Central memory CD8-positive, alpha-beta T cell (primary cell): ENCODE measurements at places on chromosomes 2 and 18.

GRCh38 chr2:113213061-113213930 is 39.5 kb downstream of the PSD4 start:
- no peak overlapping the region for H3K4me3 ChIP-seq
- no peak for DNase-seq
- no peaks in the 10 kb centered on the region for H3K27me3 ChIP-seq
- H3K36me3 ChIP-seq = no peaks in the 10 kb centered on the region
- peaks cover 13% of the 10 kb centered on the region for H3K4me1 ChIP-seq

DNA sequence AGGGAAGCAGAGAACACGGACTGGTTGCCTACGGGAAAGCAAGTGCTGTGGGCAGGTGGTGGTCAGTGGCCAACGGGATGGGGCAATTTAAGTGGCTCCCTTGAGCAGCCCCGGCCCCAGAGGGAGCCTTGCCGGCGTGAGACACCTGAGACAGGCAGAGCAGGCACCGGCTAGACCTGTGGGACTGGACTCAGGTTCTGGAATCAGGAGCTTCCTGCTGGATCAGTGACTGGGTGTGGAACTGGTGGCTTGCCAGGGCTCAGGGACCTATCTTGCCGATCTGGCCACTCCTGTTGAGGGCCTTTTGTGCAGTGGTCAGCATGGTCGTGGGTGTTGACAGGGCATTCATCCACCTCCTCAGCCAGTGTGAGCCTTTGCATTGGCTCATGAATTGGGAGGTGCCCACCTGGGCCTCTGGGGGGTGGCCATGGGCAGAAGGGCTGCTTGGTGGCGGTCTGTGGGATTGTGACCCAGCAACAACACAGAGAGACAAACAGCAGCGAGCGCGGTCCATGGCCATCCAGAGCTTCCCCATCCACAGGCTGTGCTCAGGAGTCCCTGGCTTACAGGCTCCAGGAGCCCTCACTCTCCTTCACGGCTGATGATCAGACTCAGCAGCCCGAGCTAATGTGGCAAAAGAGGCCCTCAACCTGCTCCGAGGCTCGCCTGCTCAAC is 85.4 kb upstream of the ZNF516 start:
- H3K4me3 ChIP-seq = no peak overlapping the region
- DNase-seq = no peak
- H3K4me1 ChIP-seq = no peaks in the 10 kb centered on the region
- H3K36me3 ChIP-seq = peaks cover 1% of the 10 kb centered on the region
- no peak overlapping the region for H3K27ac ChIP-seq

- H3K27me3 ChIP-seq = no peaks in the 10 kb centered on the region
- peaks cover 5% of the 10 kb centered on the region for H3K36me3 ChIP-seq
- peak overlapping the region; percentile 36 for H3K27ac ChIP-seq
Observed at GRCh38 chr2:43005245-43005974, 213.0 kb upstream of the HAAO start.

- no peak overlapping the region for H3K4me3 ChIP-seq
- no peak for DNase-seq
- H3K27ac ChIP-seq = no peak overlapping the region
- no peaks in the 10 kb centered on the region for H3K36me3 ChIP-seq
- peaks cover 14% of the 10 kb centered on the region for H3K27me3 ChIP-seq
Observed at GRCh38 chr2:119638246-119638645, 40.8 kb upstream of the TMEM177 start.

DNA sequence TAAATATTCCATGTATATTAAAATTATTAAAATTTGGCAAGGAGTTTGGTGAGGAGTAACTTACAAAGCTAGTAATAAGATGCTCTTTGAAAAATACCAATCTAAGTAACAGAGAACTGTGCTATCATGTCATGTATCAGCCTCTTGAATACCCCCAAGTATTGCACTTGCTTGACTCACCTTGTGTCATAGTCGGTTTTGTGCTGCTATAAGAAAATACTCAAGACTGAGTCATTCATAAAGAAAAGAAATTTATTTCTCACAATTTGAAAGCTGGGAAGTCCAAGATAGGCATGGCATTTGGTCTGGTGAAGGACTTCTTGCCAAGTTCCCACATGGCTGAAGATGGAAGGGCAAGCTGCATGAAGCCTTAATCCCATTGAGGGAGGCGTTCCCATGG is 179.2 kb downstream of the MEMO1 start:
- peaks cover 30% of the 10 kb centered on the region for H3K27me3 ChIP-seq
- no peak for DNase-seq
- H3K4me3 ChIP-seq = no peak overlapping the region

- H3K36me3 ChIP-seq = no peaks in the 10 kb centered on the region
- H3K4me3 ChIP-seq = no peak overlapping the region
- H3K27me3 ChIP-seq = no peaks in the 10 kb centered on the region
- H3K4me1 ChIP-seq = no peaks in the 10 kb centered on the region
- no peak overlapping the region for H3K27ac ChIP-seq
Observed at GRCh38 chr2:33933203-33933602, 334.1 kb upstream of the FAM98A start.

GRCh38 chr18:5464251-5464650 is 79.5 kb downstream of the EPB41L3 start:
- H3K4me3 ChIP-seq = no peak overlapping the region
- H3K36me3 ChIP-seq = no peaks in the 10 kb centered on the region
- H3K27me3 ChIP-seq = no peaks in the 10 kb centered on the region

DNA sequence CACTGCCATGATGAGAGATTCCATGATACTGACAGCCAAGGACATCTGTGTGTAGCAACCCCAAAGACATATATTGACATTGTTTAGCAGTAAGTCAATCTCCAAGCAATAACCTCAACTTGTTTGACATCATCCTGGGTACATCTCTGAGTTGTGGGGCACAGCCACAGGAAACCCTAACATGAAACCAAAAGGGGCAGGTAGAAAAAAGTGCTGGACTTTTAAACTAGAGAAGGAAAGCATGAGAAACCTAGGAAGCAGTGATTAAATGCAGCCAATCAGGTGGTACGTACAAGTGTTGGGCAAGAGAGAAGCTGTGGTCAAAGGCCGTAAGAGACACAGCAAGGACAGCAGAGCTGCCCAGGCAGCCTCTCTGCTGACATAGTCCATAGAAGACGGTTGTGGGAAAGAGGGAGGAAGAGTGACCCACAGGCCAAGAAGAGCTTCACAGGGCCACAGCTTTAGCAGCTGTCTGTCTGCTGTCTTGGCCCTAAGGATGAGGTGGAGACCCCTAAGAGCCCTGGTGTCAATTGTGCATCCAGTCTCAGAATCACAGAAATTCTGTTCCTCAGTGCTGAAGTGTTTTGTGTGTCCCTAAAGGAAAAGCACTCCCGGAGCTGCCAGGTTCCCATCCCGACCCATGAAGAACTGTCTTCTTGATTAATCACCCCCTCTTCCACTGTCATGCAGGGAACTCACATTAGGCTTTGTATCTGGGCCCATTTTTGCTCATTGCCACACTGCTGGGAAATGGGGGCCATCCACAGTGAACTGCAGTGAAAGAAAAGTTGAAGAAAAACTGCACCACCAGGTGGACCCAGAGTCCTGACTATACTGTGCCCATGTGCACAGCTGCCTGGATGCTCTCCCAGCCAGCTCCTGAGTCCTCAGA is 25.4 kb upstream of the CHN1 start:
- H3K27me3 ChIP-seq = no peaks in the 10 kb centered on the region
- no peaks in the 10 kb centered on the region for H3K36me3 ChIP-seq
- no peak overlapping the region for H3K27ac ChIP-seq
- no peaks in the 10 kb centered on the region for H3K4me1 ChIP-seq

DNA sequence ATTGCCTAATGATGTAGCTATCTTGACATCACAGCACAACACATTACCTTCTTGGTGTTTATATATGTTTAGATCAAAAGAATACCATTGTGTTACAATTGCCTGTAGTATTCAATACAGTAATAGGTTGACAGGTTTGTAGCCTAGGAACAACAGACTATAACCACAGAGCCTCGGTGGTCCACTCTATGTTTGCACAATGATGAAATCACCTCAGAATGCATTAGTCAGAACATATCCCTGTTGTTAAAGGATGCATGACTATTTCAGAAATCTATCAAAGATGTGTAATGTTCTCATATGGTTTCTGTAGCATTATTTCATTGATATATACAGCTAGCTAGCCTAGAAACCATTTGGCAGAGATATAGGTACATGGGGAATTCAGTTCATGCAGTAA is 8.9 kb downstream of the METTL5 start:
- no peak overlapping the region for H3K4me3 ChIP-seq
- peaks cover 39% of the 10 kb centered on the region for H3K36me3 ChIP-seq
- DNase-seq = no peak
- H3K4me1 ChIP-seq = peaks cover 12% of the 10 kb centered on the region
- no peaks in the 10 kb centered on the region for H3K27me3 ChIP-seq

- DNase-seq = no peak
- peaks cover 46% of the 10 kb centered on the region for H3K4me1 ChIP-seq
- no peak overlapping the region for H3K4me3 ChIP-seq
- no peaks in the 10 kb centered on the region for H3K27me3 ChIP-seq
Observed at GRCh38 chr2:23900541-23901322, 26.2 kb downstream of the ATAD2B start.

GRCh38 chr18:35641916-35642315 is 60.4 kb downstream of the GALNT1 start:
- H3K27ac ChIP-seq = peak overlapping the region; percentile 61
- no peaks in the 10 kb centered on the region for H3K27me3 ChIP-seq
- no peak overlapping the region for H3K4me3 ChIP-seq
- no peak for DNase-seq
- peaks cover 13% of the 10 kb centered on the region for H3K4me1 ChIP-seq
- H3K36me3 ChIP-seq = no peaks in the 10 kb centered on the region

GRCh38 chr2:98775146-98775986 is 44.4 kb upstream of the MGAT4A start:
- peaks cover 45% of the 10 kb centered on the region for H3K4me1 ChIP-seq
- H3K27ac ChIP-seq = peak overlapping the region; percentile 68
- peaks cover 12% of the 10 kb centered on the region for H3K36me3 ChIP-seq
- DNase-seq = no peak

DNA sequence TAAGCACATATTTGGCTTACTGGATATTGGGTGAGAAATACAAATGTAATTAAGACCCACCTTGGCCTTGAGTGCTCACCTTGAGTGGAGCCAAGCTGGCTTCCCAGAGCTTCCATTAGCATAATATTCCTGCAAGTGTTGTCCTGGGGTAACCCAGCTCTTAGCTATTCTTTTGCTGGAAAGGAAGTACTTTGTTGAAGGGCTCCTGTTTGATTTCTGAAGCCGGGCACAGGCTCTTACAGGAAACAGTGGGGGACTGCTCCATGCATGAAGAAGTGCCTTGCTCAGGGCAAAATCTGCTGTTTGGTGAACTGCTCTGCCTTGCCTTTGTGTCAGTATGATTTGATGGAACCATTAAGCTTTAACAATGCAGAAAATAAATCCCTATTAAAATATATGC is 325.4 kb downstream of the SMAD2 start:
- peaks cover 31% of the 10 kb centered on the region for H3K27me3 ChIP-seq
- H3K4me1 ChIP-seq = no peaks in the 10 kb centered on the region
- no peak for DNase-seq
